ENCODE measurements at places on chromosomes 4 and X.

GRCh38 chr4:153153339-153153871 lies 50.8 kb upstream of the TRIM2 start:
- peak; percentile 77 for DNase-seq

GRCh38 chr4:151563194-151563593 lies 154.2 kb downstream of the FHIP1A start:
- no peak for DNase-seq

DNA sequence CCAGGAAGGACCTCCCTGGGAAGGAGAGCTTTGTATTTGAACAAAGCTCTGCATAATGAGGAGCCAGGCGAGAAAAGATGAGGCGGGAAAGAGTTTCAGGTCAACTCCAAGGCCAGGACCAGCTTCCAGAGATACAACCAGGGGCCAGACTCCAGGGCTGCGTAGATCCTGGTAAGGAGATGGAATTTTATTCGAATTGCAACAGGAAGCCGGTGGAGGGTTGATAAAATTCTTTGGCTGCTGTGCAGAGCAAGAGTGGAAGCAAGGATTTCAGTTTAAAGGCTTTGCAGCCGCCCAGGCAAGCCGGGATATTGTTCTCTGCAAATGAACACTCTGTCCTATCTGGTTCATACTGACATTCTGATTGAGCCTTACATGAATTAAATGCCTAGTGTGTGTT lies 40.2 kb upstream of the CBR4 start:
- no peak for DNase-seq

DNA sequence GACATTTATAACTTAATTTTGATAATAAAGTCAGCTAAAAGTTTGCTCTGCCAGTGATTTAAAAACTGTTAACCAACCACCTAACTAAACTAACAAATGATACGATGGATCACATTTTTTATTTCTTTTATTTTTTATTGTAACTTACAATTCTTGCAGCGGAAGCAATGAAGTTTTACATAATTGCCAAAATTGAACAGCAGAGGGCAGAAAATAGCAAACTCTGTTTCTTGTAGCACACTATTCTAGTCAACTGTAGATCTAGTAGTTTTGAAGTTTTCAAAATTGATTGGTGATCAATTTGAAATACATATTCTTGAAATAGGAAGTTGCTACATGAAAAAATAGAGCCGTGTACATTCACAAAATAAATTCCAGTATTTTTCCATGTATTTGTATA lies 2.8 kb upstream of the GRIA2 start:
- peak; percentile 49 for DNase-seq

DNA sequence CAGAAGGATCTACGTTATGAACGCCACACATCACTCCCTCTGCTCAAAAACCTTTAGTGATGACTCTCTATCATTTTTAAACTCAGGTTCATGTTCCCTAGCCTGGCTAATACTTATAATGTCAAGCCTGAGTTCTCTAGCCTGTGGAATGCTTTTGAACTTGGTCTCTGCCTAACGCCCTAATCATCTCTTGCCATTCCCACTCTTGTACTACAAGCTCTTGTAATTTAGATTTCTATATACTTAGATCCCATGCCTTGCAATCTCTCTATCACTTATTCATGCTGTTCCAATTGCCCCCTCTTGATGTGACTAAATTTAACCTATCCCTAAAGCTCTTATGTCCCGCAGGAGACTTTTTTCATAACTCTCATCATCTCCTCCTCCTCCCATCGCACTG lies 40.3 kb downstream of the SLC4A4 start:
- DNase-seq, result no peak

GRCh38 chr4:6208416-6208815 lies 8.1 kb upstream of the JAKMIP1 start:
- no peak for DNase-seq

- peak; percentile 4 for DNase-seq
Measured at GRCh38 chr4:163191999-163192398, 25.3 kb upstream of the NAF1 start.

DNA sequence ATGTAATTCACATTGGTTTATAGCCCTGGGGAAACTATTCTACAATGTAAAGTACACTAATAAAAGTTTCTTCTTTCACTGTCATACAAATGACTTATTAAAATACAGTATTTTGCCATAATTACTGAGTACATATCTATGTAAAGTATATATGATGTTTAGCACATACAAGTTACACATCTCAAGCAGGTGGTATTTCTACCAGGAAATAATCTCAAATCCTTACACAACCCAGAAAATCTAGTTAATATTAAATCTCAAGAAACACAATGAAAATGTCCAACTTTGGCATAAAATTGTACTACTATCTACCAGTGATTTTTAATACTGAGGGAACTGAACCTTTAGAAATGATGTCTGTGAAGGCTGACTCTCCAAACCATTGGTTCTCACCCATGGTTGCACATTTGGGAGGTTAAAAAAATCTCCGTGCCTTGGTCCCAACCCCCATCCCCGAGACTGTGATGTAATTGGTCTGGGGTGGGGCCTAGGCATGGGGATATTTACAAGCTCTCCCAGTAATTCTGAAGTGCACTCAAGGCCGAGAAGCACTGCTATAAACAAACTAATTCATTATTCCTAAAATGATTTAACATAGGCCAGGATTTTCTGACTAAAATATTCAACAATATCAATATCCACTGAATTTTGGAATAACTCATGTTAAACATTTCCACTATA lies 27.6 kb downstream of the MAP3K15 start:
- no peak for DNase-seq

DNA sequence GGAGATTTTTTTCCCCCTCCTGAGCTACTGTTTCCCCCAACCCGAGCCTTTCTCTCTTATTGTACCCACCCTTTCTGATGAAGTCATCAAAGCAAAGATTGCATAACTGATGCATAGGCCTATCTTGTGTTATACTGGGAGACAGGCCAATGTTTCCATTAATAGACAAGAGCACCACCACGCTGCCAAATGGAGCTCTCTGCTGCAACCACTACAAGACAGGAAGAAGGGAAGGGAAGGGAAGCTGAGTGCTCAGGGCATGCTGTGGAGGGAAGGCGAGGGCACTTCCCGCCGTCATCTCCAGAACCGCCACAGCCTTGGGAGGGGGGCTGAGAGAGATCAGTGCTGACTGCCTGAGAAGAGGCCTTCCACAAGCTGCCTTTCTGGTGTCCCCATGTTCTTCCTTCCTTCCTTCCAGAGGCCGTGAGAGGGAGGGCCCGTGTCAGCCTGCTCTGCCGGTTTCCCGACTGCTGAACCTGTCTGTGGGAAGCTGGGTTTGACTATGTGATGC lies 75.0 kb downstream of the MGST2 start:
- DNase-seq, result peak; percentile 82

DNA sequence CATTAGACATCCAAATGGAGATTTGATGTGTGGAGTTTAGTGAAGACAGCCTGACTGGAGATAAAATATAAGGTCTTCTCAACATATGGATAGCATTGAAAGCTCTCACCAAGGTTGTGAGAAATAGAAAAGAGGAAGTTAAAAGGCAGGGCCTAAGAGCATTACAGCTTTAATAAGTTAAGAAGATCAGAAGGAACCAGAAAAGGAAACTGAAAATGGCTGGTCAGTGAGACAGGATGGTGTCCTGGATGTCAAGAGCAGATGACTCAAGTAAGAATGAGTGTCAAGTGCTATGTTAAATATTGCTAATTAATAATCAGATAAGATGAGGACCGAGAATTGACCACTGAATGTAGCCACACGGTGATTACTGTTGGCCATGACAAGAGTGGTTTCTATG lies 642.9 kb downstream of the STPG2 start:
- DNase-seq, result no peak

DNA sequence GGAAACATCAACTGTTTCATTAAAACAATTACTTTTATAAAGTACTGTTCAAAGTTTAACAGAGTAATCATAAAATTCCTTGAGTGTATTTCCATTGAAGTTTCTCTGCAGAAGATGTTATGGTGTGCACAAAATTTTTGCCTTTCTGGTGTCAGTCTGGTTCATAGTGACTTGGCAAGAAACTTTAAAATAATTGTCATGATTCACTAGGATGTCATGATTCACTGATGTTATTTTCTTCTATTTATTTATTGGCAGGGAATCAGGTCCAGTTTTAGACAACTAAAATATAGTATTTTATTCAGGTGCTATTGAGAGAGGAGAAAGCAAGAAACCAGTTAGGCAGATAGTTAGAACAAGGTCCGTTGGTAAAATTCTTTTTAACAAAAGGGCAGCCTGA lies 3.8 kb downstream of the UGT2A1 start:
- DNase-seq, result no peak

DNA sequence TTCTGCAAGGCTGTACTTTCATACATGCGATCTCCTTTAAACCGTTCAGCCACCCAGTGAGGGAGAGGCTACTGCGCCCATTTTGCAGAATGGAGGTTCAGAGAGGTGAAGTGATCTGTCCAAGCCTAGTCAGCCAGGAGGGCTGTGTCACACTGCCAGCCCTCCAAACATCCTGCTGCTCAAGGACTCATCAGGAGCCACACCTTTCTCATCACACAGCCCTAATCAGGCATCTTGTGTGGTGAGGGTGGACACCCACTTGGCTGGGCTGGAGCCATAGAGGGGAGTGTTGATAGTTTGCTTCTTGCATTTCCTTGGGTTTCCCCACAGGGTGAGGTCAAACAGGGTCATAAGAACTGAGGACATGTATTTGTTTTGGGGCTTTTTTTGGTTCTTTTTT lies 5.4 kb upstream of the CXCR3 start:
- peak; percentile 44 for DNase-seq

GRCh38 chrX:13125188-13125587 lies 80.8 kb upstream of the FAM9C start:
- no peak for DNase-seq

DNA sequence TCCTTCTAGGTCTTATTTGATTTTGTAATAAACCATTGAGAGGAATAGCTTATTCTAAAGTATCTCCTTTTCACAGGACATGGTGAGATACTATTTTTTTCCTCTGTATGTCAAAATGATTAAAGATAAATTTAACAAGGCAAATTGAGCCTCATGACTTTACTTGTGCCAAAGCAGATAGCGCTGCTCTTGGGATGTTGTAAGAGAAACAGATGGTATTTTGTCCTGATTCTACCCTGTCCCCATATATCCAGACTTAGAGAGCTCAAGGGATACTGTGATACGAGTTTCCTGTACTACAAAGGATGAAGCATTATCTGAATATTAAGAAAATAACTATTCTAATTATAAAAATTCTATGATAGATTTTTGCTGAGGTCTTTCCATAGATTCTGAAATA lies 34.0 kb downstream of the EMCN start:
- no peak for DNase-seq

DNA sequence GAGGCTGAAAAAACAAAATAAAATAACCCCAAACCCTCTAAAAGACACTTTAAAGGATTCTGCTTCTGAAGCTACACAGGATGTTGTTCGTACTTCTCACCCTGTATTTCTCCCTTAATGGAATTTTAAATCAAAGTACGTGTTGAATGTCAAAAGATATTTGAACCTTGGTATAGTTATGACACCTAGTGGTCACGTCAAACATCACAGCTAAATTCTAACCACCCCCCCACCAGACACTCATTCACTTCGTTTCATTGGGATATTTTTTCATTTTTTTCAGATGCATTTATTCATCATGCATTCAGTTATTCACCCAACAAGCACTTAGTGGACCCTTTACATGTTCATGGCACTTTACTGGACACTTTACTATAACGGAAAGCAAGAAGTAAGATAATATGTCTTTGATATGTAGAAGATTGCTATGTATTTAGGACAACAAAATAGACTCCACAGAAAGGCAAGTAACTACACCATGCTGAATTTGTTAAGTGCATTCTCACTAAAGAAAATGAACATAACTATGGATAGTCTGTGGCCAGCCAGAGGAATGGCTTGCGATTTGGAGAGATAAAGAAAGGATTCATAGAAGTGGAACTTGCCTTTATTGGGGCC lies 62.5 kb upstream of the GPR174 start:
- DNase-seq, result peak; percentile 40

DNA sequence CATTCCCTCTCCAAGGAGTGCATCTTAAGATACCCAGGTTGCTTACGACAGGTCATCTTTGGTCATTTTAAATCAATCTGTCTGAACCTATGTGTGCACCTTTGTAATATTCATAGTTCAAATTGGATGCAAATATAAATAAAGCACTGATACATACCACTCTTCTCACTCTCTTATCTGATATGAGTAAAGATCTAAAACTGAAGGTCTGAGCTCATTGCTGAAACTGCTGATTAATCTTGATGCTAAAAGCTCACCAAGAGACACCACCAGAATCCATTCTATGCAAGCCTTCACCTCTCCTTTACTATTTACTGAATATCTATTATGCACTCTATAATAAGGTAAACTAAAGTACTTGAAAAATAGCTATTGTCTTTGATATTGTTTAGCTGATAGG lies 16.6 kb downstream of the HSD17B13 start:
- no peak for DNase-seq

DNA sequence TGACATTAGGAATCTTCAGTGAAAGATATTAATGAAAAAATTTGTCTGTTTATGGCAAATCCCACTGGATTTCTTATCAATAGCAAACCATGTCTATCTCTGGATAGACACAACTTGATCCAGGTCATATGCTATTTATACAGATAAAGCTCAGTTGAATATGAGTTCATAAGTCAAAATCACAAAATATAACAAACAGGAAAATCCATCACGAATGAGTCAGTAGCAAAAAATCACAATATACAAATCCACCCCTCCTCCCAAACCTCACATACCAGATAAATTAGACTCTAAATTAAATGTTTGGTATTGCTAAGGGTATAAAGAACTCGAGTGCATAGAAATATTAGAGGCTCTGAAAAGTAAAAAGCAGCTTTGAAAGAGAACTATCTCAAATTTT lies 420.5 kb downstream of the TLL1 start:
- no peak for DNase-seq

- no peak for DNase-seq
Measured at GRCh38 chrX:8849458-8849857, 48.3 kb upstream of the FAM9A start.

DNA sequence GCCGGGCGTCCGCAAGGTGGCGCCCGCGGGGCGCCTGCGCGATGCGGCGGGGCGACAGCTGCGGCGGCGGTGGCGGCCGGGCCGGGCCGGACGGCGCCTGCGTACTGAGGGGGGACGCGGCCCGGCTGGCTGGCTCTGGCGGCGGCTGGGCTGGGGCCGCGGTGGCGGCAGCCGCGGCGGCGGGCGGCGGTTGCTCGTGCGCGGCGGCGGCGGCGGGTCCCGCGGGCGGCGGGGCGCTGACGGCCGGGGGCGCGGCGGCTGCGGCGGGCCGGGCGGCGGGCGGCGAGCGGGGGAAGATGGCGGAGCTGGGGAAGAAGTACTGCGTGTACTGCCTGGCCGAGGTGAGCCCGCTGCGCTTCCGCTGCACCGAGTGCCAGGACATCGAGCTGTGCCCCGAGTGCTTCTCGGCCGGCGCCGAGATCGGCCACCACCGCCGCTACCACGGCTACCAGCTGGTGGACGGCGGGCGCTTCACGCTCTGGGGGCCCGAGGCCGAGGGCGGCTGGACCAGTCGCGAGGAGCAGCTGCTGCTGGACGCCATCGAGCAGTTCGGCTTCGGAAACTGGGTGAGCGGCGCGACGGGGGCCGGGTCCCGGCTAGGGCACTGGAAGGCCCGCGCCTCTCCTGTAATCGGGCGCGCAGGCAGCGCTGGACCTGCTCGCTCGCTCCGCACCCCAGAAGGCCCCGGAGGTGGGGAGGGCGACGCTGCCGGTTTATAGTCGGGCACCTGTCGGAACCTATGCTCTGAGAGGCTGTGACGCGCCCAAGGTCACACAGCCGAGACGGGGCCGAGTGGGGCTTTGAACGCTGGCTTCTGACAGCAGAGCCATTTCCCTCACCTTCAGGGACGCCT lies at the start of gene TADA2B:
TSS of gene TADA2B (plus strand) at position 89 of the 853 bp plus-strand sequence. CDS start at position 297, 208 bp downstream.
- DNase-seq, result peak; percentile 52

GRCh38 chrX:68376373-68376772 lies 56.9 kb downstream of the OPHN1 start:
- no peak for DNase-seq

Measured in suppressor macrophage treated with lipopolysaccharide for 1 hour (primary cell).